Stimulated activated CD4-positive, alpha-beta T cell treated with anti-CD3 and anti-CD28 coated beads, Interleukin-1b, Interleukin-23, amount 100 ng/mL, for 48 hours (primary cell): ENCODE measurements at places on chromosomes 4 and X.

DNA sequence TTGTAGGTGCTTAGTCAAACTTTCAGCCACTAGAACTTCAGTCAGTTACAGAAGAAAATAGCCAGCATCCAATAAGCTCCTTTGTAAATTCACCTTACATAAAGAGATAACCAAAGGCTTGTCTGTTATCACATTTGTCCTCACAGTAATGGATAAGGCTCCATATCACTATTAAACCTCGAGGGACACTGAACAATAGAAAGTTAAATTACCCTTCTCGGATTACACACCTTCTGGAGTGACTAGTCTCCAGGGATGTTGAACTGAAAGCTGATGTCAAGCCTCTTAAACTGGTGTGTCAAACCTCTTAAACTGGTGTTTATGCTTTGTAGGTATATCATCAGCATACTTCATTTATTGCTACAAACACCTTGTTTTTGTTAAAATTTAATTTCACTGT lies 639.0 kb downstream of the CENPC start:
- no peak for DNase-seq

GRCh38 chr4:119130365-119131065 lies 5.1 kb upstream of the MYOZ2 start:
- DNase-seq, result no peak

GRCh38 chr4:159871141-159871540 lies 768.3 kb downstream of the RAPGEF2 start:
- no peak for DNase-seq

DNA sequence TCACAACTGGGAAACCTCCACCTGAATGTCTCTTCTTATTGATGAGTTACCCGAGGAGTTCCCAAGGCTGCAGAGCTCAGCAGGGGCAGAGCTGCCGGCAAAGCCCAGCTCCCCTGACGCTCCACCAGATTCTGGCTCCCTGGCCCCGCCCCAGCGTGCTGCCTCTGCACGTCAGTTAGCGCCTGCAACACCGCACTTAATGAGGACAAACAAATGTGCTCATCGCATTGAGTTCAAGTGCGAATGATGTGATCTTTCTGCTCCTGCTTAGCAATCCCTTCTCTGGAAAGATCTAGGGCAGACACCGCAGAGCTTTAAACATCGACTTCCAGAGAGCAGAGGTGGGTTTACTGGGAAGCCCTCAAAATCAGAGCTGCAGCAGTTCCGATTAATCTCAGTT lies 55.5 kb upstream of the FBXW7 start:
- peak; percentile 36 for DNase-seq

- DNase-seq, result no peak
Measured at GRCh38 chr4:135497563-135498152, 1296.1 kb upstream of the PABPC4L start.

DNA sequence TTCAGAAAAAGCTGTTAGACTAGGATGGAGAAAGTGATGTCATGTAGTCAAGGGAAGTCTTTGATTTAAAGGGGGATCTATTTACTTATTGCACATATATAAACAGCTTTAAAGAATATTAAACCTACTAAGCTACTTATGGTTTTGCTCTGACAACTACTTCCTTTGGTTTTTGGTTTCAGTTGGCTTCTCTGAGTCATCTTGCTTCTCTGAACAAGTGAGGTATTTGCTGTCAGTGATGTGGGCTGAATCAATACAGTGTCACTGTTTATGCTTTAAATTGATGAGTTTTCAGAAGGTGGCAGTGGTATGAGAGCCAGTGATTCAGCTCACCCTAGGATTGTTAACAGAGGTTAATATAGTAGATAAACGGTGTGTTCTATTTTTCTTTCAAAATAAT lies 75.1 kb downstream of the CEP44 start:
- DNase-seq, result no peak

DNA sequence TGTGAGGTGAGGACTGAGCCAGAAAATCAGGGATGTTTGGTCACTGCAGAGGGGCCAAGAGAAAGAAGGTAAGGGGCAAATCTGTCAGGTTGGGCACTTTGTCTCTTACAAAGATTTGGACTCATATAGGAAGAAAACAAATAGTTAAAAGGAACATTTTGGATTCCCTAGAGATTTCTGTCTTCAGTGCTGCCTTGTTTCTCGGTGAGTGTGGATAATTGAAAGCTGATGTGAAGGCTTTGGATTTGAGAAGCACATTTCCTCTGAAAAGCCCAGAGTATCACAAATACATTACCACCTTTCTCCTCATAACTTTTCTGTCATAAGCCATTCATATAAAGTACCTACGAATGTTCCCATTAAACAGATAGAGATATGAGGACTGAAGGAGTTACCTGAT lies 107.5 kb downstream of the ATG4A start:
- no peak for DNase-seq

DNA sequence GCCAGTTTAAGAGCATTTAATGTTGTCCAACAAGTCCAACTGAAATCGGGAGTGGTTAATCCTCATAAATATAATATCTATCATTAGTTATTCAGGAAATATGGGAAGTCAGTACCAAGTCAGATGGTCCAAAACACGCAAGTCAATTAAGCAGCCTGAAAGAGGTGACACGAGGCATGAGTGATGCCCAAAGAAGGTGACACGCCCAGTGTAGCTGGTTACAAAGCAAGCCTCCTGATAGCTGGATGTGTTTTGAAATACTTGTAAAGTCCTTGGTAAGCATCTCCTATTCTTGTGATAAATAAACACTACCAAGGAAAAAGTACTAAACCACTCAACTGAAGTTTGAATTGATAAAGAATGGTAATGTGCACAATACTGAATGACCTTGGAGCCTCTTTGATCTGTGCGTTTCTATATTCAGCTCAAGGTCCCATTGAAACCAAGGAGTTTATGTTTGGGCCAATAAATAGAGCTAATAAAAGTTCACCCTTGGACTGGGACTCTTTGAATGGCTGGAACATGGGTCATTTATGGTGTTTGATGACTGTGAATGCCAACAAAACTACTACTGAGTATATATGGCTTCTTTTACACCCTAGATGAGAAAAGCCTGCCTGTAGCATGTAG lies 93.2 kb upstream of the KLF3 start:
- no peak for DNase-seq

GRCh38 chr4:18041114-18041513 lies 19.6 kb upstream of the LCORL start:
- DNase-seq, result no peak

GRCh38 chr4:148814030-148814429 lies 371.8 kb upstream of the NR3C2 start:
- DNase-seq, result no peak

DNA sequence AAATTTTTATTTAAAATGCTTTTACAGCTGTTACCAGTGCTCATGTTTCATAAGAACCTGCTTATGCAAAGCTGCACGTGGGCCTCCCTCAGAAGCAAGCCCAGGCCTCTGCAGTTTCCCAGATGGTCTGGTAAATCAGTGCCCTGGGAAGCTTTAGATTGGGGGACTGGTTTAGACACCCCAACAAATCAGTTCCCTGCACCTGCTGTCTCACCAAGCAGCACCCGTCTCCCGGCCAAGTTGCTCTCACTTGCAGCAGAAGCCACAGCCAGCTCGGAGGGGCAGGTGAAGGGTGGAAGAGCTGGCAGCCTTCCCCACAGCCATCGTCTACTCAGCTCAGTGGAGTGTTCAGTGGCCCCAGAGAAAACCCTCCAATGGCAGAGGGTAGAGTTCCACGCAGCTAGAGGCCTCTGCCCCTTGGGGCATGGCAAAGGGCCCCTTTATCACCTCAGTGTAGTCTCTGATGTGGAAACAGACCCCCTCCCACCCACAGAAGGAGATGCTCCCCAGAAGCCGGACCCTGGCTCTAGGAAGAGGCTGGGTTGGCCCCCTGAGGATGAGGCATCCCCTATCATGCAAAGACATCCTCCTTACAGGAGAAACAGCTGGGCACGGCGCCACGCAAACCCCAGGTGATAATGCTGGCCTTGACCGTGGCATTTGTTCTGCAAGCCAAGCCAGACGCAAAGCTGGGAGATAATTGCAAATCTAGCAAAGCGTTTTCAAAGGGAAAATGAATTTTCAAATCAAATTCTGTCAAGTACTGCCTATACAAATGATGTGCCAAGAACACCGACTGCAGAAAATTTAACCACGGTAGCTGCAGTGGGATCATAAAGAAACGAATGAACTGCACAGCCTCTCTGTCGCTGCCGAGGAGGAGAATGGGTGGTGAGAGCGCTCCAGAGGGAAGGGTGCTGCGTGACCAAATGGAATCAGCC lies 51.9 kb downstream of the ZFYVE28 start:
- DNase-seq, result no peak

DNA sequence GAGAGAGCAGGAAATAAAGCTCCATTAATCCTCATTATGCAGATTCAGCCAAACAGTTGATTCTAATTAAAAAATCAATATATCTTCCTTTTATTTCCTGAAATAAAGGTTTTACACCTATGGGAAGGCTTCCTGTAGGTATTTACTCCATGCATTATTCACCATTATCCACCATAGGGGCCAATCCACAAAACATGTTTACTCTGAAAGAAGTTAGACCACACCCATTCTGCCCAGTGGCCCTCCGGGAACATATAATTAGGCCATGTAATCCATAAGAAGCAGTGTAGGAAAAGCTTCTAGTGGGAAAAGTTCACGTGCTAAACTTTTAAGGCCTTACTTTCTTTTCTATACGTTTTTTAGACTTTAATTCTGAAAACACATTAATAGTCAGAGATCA lies 57.7 kb downstream of the SAT1 start:
- DNase-seq, result no peak

- no peak for DNase-seq
Measured at GRCh38 chr4:188976644-188977115, 837.4 kb downstream of the TRIML1 start.

- DNase-seq, result no peak
Measured at GRCh38 chr4:158395889-158396288, 125.8 kb upstream of the RXFP1 start.

DNA sequence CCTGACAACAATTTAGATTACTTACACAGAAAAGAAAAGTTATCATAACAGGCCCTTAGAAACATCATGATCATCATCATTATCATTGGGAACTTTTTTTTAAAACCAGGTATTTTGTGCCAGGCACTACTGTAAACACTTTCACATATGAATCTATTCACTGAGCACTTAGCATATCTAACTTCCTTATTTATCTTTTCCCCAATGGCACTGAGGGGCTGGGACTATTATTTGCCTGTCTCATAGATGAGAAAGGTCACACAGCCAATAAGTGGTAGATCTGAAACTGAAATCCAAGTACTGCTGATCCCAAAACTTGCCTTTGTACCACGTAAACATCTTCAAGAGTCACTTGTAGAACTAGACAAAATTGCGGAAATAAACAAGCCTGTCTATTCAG lies 184.2 kb upstream of the RBPJ start:
- DNase-seq, result no peak

GRCh38 chr4:104905546-104905945 lies 241.1 kb upstream of the TET2 start:
- no peak for DNase-seq

GRCh38 chr4:134465417-134465816 lies 263.8 kb upstream of the PABPC4L start:
- no peak for DNase-seq

- no peak for DNase-seq
Measured at GRCh38 chrX:16718824-16719333, 533 bp upstream of the SYAP1 start.
